ENCODE measurements at places on chromosomes 2 and 18.

DNA sequence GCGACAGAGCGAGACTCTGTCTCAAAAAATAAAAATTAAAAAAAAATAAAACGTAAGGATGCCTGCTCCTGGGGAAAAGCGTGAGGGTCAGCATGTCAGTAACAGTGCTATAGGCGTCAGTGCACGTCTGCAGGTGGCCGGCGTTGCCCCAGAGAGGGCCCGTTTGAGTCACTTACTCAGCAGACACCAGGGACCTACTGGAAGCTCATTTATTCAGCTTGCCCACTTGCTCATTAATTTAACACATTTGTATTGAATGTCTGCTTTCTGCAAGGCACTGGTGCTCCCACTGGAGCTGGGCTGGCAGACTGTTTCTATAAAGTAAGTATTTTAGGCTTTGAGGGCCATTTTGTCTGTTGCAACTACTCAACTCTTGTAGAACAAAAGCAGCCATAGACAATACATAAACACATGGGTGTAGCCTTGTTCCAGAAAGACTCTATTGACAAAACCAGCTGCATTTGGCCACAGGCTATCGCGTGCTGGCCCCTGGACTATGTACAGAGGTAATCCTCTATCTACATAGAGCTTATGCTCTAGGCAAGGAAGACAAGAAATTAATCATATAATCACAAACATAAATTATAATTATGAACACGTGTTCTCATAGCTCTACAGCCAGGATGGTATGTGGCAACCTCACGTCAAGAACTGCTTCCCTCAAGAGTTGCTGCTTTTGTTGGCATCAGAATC lies 73.2 kb downstream of the KLHL29 start:
- DNase-seq: no peak

DNA sequence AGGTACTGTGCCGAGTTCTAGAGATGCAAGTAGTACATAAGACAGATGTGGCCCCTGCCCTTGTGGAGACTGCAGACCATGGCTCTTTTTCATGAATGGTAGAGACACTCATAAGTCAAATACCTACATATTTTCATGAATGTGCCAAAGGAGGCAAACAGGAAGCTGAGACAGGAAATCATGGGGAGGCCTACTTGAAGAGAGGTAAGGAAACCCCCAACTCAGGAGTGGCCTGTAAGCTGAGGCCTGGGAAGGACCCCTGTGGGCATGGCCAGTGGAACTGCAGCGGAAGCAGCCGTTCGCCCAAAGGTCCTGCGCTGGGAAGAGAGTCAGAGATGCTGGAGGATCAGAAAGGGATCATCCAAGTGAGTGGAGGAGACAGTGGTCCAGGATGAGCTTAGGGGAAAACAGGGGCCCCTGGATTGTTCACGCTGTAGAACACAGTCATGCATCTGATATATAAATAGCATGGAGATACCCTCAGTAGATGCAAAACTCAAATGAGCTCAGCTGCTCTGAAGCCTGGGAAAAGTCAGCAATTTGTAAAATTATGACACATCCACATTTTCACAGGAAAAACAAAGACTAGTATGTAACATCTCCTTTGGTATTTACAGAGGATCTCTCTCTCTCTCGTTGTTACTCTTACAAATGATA lies 228.9 kb downstream of the NEDD4L start:
- no peak for DNase-seq

DNA sequence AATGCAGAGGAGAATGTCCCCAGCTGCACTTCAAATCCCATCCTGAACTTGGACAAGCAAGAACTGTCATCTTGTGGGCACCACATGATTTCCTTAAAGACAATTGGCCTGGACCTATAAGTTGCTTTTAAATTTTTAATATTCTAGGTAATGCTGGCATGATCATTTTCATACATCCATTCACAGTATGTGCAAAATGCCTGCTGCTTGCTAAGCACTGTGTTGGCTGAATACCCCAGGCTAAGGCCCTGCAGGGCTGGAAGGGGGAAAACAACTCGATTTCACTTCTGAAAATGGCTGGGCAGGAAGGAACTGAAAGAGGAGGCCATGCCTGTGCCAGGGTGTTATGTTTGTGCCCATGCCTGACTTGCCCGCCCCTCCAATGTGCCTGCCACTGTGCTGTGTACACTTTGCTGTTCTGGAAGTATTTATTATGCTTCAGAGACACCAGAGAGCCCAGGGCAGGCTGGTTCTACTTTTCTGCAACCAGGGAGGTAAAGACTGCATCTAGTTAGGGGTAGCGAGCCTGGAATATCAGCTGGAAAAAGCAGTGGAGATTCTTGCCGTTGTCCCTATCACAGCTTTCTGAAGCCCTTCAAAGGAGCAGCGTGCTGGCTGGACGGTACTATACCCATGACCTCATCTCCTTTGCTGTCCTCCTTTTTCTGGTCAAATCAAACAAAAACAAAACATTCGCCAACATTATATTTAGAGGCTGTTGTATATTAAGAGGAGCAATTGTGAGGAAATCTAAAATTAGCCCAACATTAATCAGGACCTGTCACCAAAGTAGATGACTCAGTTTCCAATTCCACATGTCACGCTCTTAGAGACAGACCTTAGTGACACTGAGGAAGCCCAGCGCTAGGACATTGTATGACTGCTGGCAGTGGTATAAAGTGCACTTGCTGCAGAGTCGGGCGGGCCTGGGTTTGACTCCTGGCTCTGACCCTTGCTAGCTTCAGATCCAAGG lies 158.1 kb downstream of the DDX1 start:
- no peak for DNase-seq

GRCh38 chr2:7744827-7745226 lies 827.6 kb downstream of the RNF144A start:
- DNase-seq: no peak

DNA sequence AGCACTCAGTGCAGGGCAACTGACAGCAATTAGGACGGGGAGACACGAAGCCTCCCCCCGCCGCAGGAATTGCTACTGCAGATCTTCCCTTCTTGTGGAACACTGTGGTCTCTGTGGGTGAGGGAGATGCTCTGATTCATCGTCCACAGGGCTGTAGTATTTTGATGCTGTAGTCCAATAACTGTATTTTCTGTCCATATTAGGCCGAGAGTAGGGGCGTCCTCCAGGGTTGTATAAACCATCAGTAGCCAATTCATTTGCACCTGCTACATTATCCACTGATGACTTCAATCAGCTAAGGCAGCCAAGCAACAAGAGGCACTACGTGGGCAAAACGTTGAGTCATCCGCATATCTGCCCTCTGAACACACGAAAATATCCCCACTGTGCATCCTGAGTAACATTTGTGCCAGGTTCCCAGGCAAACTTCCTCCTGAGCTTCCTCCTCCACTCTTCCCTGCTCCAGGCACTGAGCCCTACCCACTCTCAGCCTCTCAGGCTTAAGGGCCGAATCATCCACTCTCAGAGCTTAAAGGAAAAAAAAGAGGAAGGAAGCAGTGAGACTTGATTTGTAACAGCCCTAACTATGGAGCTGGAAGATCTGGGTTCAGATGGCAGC lies 62.1 kb downstream of the LBH start:
- DNase-seq: no peak

GRCh38 chr2:196410008-196410407 lies 229.5 kb upstream of the CCDC150 start:
- DNase-seq: no peak

- DNase-seq: no peak
Measured at GRCh38 chr18:4817665-4818064, 362.6 kb upstream of the DLGAP1 start.

GRCh38 chr18:24270937-24271380 lies 126.7 kb downstream of the OSBPL1A start:
- DNase-seq: no peak

- DNase-seq: no peak
Measured at GRCh38 chr2:20781656-20782265, 41.1 kb downstream of the LDAH start.

GRCh38 chr2:203484266-203485112 lies 50.6 kb downstream of the RAPH1 start:
- no peak for DNase-seq

Data from left ventricle myocardium inferior (tissue), 1 donor.